Fibroblast of mammary gland (primary cell): ENCODE measurements at places on chromosomes 7 and 10.

DNA sequence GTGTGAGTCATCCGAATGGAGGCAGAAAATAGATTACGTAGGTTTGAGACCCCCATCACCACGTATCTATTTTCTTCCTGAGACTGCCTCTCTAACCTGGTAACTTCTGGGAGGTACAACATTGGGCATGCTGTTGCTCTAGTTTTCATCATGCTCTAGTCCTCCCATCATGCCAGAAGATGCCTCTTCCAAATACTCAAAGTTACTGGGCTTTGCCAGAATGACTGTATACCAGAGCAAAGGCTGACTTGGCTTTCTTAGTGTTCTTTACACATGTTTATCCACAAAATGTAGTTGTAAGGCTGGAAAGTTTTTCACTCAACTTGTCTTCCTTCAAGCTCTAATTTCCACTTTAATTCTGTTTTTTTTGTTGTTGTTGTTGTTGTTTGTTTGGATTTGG is 370.5 kb downstream of the MDFIC start:
- no peak for DNase-seq

- no peak for DNase-seq
Measured at GRCh38 chr10:82778908-82779307, 903.9 kb downstream of the NRG3 start.

DNA sequence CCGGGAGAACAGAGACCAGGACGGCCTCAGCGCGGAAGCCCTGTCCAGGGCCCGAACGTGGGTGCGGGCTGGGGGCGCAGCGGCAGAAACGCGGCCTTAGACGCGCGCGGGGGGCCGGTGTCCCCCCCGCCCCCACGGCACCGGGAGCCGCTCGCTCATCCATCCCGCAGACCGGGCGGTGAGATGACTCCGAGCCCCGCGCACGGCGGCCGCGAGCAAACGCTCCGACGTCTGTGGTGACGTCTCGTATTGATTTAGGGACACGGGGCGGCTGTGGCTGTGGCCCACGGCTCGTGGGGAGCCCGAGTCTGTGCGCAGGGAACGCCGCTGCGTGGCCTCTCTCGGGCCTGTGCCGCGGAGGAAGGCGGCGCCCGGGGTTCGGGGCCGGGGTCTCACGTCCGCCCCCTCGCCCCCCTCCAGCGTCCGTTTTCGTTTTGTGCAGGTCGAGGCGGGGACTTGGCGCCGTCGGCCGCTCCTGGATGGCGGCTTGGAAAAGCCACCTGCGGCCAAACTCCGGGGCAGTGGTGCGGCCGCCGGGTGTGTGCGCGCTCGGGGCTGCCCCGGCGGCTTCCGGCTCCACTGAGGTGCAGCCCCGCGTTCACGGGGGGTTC is 1.0 kb upstream of the NKX6-2 start:
- DNase-seq: no peak

DNA sequence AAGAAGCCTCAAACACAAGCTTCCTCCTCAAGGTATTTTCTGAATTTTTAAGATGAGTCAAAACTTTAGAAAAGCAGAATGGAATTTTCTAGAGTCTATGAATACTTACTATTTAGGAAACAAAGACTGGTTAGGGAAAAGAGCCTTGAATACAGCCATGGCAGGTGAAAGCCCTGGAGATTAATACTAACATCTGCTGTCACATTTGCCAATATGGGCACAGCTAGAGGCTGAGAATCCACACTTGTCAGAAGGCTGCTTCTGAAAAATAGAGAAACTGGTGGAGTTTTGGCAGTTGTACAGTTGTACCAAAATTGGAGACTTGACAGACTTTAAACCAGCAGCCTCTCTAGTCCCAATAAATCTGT is 24.3 kb upstream of the CNNM1 start:
- no peak for DNase-seq

- peak; percentile 87 for DNase-seq
Measured at GRCh38 chr7:66296557-66296956, 91.4 kb downstream of the TPST1 start.

DNA sequence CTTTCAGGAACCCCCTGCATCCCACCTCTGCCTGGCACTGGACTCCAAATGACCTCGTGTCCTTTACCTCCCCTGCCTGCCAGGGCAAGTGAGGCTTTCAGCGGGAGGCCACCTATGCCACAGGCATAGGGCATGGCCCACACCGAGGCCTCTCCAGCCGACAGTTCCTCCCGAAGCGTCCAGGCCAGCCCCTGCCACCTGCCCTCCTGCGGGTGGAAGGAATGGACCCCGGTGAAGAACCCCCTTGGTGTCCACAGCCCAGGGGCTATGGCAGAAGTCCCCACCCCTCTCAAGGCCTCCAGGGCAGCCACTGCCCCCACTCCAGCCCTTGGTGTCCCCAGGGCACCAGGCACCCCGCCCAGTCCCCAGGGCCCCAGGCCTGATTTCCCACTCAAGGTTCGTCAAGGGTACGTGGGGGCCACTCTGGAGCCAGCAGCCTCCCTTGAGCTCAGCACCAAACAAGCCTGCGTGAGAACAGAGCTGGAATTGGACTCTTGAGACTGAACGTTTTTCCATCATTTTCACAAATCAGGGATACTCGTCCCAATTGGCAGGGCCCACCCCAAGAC is 3.1 kb downstream of the FUOM start:
- DNase-seq: no peak
